Central memory CD4-positive, alpha-beta T cell (primary cell): ENCODE measurements at places on chromosomes 2 and 18.

DNA sequence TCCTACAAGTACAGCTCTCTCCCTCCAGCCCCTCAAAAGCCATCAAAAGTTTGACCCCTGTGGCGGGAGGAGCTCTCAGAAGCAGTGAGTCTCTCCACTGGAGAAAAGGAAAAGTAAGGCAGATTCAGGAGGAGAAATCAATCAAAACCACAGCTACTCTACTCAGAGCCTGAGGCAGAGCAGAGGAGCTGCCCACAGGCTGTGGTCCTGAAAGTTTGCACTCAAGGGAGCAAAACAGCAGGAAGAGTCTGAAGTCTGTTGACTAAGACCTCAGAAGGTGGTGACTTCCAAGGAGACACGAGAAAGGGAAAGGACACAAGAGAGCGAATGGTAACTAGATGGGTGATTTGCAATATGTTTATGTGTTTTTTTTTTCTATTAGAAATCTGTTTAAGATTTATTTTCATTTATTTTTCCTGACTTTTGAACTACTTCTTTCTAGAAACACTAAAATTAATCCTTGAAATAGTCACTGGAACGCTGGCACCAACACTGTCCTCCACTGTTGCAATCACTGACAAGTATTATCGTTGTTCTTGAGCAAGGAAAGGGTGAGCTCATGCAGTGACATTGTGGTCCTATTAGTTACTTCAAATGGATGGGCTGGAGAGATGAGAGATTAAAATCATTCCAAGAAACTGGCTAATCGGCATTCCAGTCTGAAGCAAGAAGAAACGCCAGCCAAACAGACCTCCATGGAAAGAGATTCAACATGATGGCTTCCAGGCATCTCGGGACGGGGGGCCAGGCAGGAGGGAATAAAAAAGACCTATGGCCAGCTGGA lies 35.8 kb downstream of the PID1 start:
- no peak for DNase-seq

DNA sequence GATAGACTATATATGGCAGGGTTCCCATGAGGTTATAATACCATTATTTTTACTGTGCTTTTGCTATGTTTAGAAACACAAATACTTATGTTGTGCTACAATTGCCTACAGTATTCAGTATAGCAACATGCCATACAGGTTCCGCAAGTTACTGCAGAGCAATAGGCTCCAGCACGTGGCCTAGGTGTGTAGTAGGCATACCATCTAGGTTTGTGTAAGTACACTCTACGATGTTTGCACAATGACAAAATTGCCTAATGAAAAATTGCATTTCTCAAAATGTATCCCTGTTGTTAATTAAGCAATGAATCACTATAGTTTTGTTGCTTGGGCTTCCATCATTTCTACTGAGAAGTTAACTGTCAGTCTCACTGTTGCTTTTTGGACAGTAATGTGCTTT lies 9.8 kb downstream of the CD302 start:
- no peak for DNase-seq

GRCh38 chr2:104868505-104868866 lies 14.6 kb downstream of the POU3F3 start:
- no peak for DNase-seq

GRCh38 chr2:38260469-38260868 lies 116.6 kb downstream of the ATL2 start:
- DNase-seq: no peak

- DNase-seq: no peak
These were observed 98.8 kb upstream of the MGAT4A start for GRCh38 chr2:98829581-98830270.

GRCh38 chr2:217643789-217644301 lies 358.9 kb downstream of the TNS1 start:
- DNase-seq: no peak

DNA sequence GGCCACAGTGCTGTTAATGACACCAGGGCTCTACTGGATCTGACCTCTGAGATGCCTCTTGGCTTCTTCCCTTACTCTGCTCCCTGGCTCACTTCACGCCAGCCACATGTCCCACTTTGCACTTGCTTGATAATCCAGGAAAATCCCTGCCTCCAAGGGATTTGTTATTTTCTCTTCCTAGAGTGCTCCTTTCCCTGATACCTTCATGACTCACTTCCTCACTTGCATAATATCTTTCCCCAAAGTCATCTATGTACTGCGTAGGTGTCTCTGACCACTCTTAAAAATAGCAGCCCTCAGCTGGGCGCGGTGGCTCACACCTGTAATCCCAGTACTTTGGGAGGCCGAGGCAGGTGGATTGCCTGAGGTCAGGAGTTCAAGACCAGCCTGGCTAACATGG lies 572.3 kb downstream of the PLCL1 start:
- DNase-seq: no peak

DNA sequence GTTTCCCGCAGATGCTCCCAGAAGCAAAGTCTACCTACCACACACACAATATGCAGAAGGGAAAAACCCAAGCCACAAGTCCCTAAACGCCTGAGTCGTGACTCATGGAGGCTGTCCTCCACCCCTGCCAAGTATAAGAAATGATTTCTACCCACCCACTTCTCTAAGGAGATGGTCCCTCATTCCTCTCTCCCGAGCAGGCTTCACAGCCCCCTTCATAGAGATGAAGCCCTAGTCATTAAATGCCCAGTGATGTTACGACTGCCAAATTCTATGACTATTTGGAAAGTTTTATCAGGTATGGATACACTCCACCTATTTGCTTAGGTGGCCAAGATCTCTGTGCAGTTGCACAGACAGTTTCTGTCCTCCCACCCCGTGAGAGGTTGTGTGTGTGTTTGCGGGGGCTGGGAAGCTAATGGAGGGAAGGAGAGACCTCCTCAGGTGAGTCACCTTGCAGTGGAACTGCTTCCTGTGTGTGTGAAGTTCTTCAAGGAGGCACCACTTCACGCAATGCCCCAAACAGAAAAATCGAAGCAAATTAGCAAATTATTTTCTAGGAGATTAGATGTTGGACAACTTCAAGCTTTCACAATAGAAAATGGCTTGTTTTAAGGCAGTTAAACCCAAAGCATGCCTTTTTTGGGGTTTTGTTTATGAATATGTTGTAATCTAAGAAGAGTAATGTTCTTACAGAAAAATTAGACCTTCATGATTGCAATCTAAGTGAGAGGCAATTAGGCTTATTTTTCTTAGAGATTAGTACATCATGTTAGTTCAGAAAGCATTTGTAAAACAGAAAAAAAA lies 175.2 kb downstream of the TGIF1 start:
- peak; percentile 64 for DNase-seq
